ENCODE measurements at places on chromosomes 13 and 19.

DNA sequence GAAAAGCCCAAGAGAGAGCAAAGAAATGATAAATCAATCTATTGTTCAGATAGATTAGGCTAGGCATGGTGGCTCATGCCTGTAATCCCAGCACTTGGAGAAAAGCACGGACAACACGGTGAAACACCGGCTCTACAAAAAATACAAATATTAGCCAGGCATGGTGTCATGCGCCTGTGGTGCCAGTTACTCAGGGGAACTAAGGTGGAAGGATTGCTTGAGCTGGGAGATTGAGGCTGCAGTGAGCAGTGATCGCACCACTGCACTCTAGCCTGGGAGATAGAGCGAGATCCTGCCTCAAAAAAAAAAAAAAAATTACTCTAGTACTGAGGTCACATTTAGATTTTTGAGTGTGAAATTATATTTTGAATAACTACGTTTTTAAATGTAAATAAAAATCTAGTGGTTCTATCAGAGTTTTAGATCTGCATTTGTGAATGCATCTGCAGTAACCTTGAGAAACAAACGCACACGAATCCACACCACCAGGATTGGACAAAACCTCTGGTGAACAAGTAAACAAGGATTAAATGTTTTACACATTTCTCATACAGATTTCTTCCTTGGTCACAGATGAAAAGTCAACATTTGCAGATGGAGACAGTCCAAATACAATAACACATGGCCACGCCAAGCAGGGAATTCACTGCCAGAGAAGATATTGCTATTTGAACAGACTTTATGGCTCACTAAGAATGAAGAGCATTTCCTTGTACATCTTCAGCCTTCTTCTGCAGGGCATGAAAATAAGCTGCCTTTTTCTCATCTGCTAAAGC is 917.6 kb downstream of the PCDH9 start:
- DNase-seq = no peak

GRCh38 chr19:40613690-40614621 is 12.8 kb downstream of the LTBP4 start:
- peak; percentile 87 for DNase-seq

GRCh38 chr13:41722684-41723535 is 238.0 kb downstream of the VWA8 start:
- DNase-seq = no peak

GRCh38 chr13:71661921-71662320 is 205.1 kb downstream of the DACH1 start:
- no peak for DNase-seq

DNA sequence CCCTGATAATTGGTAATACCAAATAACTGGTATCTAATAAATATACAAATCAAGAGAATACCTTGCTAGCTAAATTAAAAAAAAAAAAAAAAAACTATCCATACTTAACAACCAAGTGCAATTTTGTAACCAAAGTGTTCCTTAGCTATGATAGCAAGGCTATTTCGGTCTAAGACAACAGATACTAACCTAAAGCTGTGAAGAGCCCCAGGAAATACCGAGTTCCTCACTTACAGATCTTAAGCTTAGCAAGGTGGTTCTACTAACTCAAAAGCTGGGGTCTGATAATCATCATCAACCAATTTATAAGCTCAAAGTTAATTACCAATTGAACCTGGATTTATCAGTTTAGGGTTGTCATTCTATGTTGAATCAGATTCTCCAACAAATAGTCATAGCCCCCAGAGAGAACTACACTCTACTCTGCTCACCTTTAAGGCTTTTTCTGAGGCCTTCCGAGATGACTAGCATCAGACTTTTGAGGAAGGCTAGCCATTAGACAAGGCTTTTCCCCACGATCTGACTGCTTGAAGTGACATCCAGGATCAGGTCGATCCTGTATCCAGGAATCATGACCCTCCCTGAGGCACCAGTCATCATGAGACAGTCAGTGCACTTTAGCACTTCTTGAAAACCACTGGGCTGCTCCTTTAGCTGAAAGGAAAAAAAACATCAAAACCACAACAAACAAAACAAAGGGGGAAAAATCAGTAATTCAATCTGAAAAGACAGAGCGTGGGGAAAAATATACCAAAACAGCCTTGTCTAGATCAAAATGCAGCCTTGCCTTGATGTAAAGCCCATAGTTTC is 31.9 kb downstream of the INTS6 start:
- no peak for DNase-seq

GRCh38 chr13:48162217-48162616 is 67.3 kb upstream of the MED4 start:
- no peak for DNase-seq

DNA sequence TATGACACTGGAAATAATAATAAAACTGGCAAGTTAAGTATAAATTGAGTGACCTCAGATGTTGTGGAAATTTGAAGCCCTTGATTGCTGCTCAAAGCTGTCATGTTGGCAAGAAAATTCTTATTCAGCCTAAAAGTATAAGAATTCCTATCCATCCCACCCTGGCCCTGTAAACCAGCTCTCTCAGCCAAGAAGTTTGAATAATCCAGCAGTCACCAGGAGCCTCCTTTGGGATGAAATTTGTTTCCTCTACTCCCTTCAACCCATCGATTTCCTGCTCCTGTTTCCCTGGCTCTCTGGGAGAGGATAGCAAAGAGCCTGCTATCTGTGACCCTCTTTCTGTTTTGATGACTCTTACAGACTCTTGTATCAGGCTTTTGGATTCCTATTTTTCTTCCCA is 169.3 kb downstream of the LHFPL6 start:
- DNase-seq = no peak

DNA sequence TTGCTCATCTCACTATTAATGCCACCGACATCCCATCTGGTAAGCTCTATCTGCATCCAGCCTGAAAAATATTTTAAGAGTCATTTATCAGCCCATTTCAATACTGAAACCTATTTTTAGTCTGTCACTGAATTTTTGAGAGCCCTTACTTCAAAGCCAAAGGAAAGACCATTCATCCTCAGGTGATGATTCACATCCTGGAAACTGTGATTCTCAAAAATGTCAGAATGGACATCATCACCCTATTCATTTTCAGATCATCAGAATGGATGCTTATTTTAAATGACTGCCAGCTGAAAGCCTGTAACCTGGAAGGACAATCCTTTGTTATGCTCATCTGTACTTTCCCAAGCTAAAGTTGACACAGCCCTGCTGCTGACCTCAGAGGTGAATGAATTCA is 27.0 kb downstream of the TNFSF11 start:
- DNase-seq = peak; percentile 46

GRCh38 chr19:29804493-29804892 is 7.3 kb upstream of the CCNE1 start:
- DNase-seq = peak; percentile 62
